ENCODE measurements at places on chromosomes 5 and 9. TPM values are rescaled to one million over a fixed set of nuclear protein-coding genes. Genes with fewer than 3 reads are reported as not detected.

PPP2R2B gene
- under 0.01 TPM for total RNA-seq

PCDHB14 gene
- total RNA-seq = 0.26 TPM

CCDC192 gene
- total RNA-seq = not detected

ANKRD31 gene
- total RNA-seq = 0.26 TPM

SHOC1 gene
- under 0.01 TPM for total RNA-seq

MARCOL gene
- total RNA-seq = not detected

SEMA6A gene
- total RNA-seq = 0.53 TPM

SPEF2 gene
- 0.77 TPM for total RNA-seq

CCDC171 gene
- total RNA-seq = 2.8 TPM

SLC6A18 gene
- not detected for total RNA-seq

RNF130 gene
- 16.8 TPM for total RNA-seq

GRCh38 chr9:75610246-75610645, 280.2 kb upstream of the PCSK5 start:
- no peak for DNase-seq

DNA sequence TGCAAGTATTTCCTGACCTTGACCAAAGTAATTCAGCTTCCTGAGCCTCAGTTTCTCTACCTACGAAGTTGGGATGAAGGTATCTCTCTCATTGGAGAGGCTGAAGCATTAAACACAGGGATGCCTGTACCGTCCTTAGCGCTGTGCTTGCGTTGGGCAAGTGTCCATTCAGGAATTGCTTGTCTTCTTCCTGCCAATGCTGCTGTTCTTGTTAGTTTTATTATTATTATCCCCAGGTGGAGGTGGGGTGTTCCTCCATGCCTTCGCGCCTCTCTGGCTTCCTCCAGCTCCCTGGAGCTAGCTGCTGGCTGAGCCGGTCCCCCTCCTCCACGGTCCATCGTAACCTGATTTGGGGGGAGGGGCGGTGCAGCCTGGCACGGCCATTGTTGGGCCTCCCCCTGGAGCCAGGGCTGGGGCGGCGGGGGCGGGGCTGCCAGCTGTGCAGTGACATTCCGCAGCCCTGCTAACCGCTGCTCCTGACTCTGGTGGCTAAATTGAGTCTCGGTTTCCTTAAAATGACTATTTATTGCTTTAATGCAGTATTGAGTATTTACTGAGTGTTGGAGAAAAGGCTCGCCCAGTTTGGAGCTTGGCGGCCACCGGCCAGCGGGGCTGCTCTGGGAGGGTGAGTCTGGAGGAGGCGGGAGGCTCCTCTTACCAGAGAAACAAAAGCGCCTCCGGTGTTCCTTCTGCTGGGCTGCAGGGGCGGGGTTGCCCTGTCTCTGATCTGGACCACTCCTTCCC, 51.3 kb downstream of the LMX1B start:
- no peak for DNase-seq

GRCh38 chr5:178368274-178368673, 135.7 kb upstream of the PHYKPL start:
- no peak for DNase-seq

- DNase-seq = no peak
Measured at GRCh38 chr9:79877943-79878602, 306.3 kb downstream of the TLE4 start.

DNA sequence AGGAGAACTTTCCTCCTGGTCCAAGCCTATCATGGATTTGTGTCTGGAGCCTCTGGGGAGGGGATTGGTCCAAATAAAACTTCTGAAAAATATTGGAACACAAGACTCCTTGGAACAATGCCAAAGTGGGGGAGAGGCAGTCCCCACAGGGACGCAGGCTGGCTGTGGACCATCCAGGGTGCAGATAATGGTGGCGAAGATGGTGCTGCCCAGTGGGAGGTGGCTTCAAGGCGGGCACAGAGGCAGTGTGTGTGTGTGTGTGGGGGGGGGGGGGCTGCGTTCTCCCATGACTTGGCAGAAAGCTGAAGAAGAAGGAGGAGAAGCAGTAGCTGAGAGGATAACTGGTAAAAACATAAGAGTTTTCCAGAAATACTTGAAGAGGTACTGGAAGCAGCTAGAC, 186.4 kb downstream of the MELK start:
- no peak for DNase-seq

- no peak for DNase-seq
Measured at GRCh38 chr9:129351642-129352145, 173.6 kb upstream of the IER5L start.

DNA sequence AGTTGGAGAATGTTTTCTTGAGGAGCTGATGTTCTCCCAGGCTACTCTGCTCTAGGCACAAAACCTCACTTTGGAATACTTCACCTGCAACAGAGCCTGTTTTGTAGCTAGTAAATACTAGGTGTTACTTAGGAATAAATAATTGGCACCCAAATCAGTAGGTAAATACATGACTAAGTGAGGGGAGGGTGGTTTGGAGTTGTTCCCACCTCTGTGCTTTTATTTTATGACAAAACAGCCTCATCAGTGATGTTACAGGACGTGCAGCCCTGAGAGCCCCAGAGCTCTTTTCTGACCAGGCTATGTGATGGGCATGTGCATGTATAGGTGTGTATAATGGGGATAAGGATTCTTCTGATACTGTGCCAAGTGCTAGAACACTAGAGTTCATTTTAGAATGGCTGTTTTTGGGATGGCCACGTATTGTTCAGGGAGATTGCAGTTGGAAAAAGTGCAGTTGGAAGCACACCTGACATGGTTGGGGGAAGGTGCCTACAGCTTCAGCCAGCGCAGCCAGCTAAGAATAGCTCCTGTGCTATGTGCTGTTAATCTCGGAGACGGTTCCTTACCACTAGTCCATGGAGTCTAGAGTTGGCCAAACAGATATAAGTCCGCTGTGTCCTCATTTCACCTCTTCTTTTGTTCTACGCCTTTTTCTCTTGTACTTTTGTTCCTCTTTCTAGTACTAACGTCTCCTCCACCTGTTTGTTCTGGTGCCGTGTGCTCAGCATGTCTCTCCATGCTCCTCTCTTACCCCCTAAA, 284.7 kb downstream of the FANCC start:
- peak; percentile 71 for DNase-seq

- peak; percentile 71 for DNase-seq
Measured at GRCh38 chr9:37100327-37100726, 20.0 kb upstream of the ZCCHC7 start.

GRCh38 chr5:132830436-132831094, at the start of gene SHROOM1:
Gene SHROOM1 (minus strand): TSS chr5:132830647. CDS start chr5:132826140, 4,507 bp downstream.
- DNase-seq = no peak

- DNase-seq = peak; percentile 75
Measured at GRCh38 chr5:179763215-179763945, 30.4 kb upstream of the LTC4S start.

DNA sequence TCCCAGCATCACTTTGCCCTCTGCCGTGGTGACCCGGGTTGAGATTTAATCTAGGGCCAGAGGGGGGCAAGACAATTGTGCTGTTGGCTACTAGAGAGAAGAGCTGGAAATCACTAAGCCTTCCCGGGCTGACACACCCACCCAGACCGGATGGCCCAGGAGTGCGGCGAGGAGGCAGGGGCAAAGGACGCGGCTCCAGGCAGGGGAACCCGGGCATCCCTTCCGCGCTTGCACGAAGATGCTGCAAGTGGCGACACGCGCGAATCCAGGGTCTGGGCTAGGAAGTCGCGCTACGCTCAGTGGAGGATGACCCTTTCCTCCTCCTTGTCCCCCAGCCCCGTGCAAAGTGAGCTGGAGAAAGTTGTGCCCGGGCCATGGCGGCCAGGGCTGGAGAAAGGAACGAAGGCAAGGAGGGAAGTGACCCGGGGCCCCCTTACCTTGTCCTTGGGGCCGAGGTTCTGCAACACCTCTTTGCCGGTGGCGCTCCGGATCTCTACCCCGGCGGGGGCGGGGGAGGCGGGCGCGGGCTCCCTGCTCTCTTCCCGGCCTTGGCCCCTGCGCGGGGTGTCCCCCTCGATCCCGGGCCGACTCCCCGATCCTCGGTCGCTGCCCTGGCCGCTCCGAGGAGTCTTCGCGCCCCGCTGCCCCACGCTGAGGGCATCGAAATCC, 693 bp downstream of the DPYSL3 start:
- DNase-seq = no peak

- peak; percentile 22 for DNase-seq
Measured at GRCh38 chr9:76571288-76571687, 112.3 kb downstream of the GCNT1 start.

DNA sequence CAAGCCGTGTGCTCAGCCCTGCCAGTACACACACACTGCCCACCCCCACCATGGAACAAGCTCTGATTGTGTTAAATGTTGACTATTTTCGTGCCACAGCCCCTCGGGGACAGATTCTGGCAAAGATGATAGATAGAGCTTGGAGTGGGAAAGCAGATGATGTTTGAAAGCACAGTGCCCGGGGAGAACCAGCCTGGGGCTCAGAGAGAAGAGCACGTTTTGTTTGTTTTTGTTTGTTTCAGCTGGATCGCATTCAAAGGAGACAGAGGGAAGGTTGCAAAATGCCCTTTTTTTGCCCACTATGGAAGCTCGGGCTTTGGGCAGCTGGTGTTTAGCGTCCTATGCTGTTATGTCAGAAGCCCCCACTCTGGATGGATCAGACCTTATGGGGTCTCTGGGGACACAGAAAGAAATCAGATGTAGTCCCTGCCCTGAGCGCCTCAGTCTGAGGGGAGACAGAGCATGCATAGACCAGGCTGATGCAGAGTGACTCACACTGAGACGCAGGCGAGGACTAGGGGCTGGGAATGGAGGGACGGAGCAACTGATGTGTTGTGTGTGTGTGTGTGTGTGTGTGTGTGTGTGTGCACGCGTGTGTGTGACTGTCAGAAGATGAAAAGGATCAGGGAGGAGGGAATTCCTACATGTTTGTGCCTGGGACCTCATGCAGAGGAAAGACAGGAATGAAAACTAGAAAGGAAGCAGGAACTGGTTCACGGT, 229.7 kb downstream of the MELK start:
- peak; percentile 12 for DNase-seq

DNA sequence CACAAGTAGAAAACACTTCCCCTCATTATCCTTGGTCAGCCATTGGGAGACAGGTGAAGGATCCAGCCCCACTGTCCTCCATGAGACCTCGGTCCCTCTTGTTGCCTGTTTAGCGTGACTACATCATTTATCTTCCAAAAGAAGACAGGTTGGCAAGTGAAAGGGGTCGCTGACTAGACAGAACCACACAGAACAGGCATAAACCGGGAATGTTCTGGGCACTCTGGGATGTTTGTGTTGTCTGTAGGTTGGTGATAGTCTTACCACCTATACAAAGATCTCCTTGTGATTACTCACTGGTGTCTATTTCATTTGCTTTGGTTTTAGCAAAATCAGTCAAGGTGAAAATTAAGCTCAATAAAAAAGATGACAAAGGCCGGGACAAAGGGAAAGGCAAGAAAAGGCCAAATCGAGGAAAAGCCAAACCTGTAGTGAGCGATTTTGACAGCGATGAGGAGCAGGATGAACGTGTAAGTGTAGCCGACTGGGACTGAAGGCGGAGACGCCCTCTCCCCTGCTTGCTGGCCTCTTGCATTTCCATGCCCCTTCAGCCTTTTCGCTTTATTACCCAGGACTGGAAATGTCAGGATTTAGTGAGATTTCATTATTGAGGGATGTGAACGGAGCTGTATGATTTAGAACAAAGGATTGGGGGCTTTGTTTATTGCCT, 175.9 kb downstream of the SMARCA2 start:
- no peak for DNase-seq

- no peak for DNase-seq
Measured at GRCh38 chr5:77795846-77796245, 19.7 kb upstream of the TBCA start.

- peak; percentile 16 for DNase-seq
Measured at GRCh38 chr9:136996361-136997292, at the start of gene CLIC3. Gene CLIC3 (minus strand): TSS chr9:136996568. CDS start chr9:136996543, 25 bp downstream.

DNA sequence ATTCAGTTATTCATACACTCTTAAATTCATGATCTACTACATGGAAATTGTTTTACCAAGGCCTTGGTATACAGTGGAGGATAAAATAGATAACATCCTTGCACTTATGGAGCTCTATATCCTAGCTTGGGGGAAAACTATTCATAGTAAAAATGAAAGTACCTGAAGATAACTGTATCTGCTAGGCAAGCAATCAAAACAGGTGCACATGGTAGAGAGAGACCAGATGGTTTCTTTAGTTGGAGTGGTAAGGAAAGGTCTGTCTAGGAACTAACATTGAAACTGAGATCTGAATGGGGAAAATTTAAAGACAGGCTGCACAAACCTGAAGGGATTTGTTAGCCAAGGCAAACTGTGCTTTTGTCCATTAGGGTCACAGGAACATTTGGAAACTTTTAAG, 11.1 kb upstream of the SLCO4C1 start:
- no peak for DNase-seq

Measured in bronchial epithelial cell (primary cell).